ENCODE measurements at places on chromosomes 2 and 18.

DNA sequence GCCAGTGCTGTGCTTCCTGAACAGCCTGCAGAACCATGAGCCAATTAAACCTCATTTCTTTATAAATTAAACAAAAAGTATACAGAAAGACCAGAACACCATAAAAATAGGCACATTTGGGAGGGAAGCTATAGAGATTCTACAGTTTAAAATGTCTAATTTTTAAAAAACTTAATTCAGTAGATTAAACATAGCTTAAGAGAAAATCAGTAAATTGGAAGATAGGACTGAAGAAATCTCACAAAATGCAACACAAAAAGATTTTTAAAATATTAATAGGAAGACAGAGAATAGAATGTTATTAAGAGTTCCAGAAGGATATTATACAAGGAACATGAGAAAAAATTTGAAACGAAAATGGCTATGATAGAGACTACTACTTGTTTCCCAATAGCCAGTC, 90.5 kb upstream of the SPTBN1 start:
- DNase-seq, result no peak

GRCh38 chr2:96095116-96095636, 21.2 kb downstream of the ADRA2B start:
- no peak for DNase-seq

DNA sequence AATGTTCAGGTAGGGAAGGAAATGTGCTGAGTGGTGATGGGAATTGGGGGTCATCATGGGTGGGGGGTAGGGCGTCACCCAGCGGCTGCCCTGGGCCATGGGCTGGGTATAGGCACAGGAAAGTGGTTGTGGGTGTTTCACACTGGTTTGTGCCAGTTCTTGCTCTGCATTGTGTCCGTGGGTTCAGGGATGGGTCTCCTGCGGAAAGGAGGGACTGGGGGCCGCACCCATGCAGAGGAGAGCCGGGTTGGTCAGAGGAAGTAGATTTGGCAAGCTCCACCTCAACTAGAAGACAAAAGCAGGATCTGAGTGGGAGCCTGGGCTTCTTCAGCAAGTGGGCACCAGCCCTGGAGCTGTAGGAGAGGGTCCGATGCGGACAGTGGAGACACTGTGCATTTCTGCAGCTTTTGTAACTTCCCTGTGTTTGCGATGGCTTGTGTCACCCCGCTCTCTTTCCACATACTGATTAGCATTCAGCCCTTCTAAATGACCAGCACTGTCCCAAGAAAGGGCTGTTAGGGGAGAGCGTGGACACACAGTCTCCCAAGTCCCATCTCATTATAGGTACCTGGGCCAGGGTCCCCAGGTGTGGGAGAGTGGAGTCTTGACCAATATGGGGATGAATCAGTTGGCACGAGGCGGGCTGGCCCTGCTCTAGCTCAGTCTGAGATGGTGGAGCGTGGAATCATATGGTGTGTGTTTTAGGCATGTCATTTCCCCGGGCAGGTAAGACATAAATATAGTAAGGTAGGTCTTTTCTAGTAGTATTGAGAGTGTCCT, 67.2 kb downstream of the LRRFIP1 start:
- DNase-seq, result no peak

DNA sequence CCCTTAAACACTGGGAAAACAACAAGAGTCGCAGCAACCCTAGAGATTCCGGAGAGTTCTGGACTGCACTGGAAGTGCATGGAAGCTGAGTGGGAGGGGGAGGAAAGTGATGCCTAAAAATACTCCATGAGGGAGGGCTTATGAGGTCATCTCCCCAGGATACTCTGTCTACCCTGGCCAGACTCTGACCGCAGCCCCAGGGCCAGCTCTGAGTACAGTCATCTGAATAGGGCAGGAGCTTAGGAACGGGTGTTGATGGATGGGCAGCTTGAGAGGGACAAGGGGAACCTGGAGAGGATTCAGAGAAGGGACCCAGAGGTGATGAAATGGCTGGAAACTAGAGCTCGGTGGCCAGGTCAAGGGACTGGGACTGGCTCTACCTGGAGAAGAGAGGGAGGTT, 79.3 kb upstream of the IGFBP5 start:
- no peak for DNase-seq

DNA sequence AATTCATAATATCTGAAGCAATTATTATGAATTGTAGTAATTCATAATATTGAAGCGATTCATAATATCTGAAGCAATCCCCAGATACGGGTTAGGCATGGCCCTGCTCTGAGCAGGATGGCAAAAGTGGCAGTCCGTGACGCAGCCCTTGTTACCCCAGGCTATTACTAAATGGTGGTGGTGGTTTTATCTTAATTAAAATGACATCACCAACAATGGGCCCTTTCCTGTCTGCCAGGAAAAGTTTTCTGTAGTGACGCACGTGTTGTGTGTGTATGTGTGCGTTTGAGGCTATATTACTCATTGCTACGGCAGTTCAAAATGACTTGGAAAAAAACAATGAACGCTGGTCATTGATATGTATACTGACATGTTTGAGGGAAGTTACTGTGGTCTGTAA, 10.6 kb upstream of the MOCOS start:
- no peak for DNase-seq

DNA sequence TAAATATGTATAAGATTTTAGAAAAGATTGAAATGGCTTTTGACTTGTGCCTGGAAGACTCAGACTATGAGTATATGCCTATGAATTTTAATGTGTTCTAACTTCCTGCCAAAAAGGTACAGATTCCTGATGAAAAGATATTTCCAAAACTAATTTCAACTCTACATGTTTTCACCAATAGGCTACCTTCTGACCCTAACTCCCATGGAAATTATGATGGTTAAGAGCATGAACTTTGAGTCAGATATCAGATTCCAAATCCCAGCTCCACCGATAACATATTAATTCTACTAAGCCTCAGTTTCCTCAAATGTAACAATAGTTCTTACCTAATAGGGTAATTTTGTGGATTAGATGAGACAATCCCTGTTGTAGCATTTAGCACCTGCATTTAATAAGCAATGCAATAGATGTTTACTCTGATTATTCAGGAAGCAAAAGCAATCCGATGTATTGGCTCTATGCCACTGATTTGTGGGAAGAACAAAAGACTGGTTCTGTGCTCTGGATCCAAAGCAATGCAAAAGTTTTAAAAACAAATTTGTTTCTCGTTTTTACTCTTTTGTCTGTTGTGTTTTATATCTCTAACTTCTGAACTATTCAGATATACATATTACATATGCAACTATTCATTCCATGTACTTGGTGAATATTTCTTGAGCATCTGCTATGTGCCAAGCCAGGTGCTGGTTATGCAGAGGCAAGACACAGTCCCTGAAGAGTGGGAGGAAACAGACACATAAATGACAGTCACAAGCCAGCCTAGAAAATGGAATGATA, 115.4 kb downstream of the GATA6 start:
- DNase-seq, result no peak

DNA sequence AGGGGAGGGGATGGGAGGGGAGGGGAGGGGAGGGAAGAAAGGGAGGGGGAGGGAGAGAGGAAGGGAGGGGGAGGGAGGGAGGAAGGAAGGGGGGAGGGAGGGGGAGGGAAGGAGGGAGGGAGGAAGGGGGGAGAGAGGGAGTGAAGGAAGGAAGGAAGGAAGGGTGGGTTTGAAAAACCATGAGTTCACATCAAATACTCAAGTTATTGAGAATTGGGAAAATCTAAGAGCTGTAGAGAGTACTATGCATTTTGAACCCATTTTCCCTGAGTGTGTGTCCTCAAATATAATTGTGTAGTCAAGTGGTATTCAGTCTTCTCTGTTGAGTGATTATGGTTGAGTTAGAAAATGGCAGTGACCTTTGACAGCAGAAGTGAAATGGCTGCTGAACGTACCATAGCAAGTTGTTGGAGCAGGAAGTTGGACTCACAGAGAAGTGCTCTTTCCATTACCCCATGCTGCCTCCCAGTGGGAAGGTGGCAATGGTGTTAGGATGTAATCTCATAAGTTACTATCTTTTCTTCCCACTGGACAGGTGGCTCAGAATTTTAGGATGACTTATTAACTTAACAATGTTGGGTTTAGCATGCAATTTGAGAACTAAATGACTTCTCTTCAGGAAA, 214.6 kb downstream of the SETBP1 start:
- no peak for DNase-seq

DNA sequence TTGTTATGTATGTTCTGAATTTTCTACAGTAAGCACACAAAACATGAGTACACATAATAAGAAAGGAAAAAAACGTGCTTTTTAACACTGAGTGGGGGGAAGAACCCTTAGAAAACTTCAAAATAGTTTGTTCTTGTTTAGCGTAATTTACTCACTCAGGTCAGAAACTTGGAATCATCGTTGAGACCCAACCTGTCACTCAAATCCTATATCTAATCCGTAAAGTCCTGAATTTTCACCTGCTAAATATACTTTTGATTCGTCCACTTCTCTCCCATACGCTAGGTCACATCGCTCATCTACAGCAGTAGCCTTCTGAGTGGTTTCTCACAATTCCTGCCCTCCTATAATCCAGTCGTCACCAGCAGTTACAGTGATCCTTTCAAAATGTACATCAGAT, 767 bp downstream of the TPRKB start:
- DNase-seq, result no peak

- DNase-seq, result no peak
Measured at GRCh38 chr2:189440644-189440946, 679 bp upstream of the WDR75 start.

- DNase-seq, result no peak
Measured at GRCh38 chr18:41992066-41992465, 37.0 kb downstream of the PIK3C3 start.

DNA sequence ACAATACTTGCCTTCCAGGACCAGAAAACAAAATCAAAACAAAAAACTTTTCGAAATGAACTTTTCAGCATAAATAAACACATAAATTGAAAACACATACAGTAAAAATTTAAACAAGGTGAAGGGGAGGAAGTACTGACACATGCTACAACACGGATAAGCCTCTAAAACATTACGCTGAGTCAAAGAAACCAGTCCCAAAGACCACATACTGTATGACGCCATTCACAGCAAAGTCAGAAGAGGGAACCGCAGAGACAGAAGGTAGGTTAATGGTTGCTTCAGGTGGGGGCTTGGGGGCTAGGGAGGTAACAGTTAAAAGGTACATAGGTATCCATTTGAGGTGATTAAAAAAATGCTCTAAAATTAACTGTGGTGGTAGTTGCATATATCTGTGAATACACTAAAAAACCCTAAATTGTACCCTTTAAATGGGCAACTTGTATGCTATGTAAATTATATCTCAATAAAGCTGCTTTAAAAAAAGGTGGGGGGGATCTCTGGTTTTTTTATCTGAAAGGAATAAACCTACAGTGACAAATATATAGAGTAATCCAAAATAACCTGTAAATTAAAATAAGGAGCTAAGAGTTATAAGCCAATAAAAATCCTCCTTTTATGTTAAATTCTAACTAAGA, 7.1 kb downstream of the COX7A2L start:
- DNase-seq, result no peak

- DNase-seq, result no peak
Measured at GRCh38 chr18:48662011-48662661, 123.3 kb downstream of the CTIF start.

GRCh38 chr2:96770442-96771202, 9.9 kb downstream of the CNNM4 start:
- DNase-seq, result no peak

DNA sequence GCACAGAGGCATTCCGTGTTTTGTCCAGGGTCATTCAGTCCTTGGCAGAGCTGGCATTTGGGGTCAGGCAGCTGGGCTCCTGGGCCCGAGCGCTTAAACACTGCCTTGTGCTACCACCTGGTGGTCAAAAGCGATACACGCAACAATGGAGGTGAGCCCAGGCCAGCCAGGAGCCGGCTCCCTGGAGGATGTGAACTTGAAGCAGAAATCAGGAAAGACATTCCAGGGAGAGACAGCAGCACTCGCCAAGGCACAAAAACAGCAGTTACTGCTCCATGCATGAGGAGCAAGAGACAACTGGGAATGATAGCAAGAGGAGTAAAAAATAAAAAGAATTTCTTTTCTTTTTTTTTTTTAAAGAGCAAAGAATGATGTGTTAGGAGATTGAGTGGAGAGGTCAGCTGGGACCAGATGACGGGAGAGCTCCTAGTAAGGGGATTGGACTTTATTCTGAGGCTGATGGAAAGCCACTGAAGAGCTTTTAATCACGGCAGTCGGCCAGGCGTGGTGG, 20.7 kb downstream of the SCYGR8 start:
- DNase-seq, result peak; percentile 6

DNA sequence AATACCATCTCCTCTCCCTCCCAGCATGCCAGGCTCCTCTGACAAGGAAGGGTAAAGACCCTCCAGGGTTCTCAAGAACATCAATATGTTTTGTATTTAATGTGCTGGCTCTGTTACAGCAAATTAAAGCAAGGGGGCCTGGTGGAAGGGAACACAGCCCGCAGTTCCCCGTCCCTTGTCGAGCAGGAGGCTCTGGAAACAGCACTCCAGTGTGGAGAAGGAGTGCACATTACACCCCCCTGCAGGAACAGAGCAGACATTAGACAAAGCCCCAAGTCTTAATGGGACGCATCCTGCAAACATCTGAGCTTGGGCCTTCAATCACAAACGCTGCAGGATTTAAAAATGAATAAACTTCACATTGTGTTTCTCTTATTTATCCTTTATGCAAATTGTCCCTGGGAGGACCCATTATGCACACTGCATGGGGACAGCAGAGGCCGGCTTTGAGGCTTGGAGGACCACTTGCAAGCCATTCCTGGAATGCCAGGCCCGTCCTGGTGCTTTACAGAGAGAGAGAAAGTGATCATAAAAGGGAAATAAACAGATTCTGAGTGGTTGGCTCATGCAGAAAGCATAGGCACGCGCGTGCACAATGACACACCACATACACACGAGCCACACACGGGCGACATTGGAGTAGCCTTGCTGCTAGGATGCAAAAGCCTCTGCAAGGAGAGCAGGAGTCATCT, 328.7 kb downstream of the SMAD2 start:
- DNase-seq, result no peak

GRCh38 chr2:26076001-26076587, 42.2 kb downstream of the RAB10 start:
- no peak for DNase-seq

- DNase-seq, result no peak
Measured at GRCh38 chr2:224268441-224268840, 133.5 kb downstream of the FAM124B start.

DNA sequence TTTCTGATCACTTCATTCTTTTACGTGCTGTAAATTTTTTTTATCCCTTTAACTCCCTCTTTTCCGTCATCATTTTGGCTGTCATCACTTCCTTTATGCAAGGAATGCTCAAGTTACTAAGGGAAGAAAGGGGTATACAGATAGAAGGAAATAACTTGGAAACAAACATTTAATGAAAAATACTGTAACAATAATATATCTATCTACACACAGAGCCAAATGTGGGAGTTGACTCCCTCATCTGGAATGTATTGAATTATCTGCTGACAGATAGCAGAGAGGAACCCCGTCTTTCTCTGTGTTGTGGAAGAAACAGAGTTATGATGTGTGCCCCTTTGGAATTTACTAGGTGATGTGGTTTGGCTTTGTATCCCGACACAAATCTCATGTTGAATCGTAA, 182.5 kb upstream of the NXPH2 start:
- no peak for DNase-seq

DNA sequence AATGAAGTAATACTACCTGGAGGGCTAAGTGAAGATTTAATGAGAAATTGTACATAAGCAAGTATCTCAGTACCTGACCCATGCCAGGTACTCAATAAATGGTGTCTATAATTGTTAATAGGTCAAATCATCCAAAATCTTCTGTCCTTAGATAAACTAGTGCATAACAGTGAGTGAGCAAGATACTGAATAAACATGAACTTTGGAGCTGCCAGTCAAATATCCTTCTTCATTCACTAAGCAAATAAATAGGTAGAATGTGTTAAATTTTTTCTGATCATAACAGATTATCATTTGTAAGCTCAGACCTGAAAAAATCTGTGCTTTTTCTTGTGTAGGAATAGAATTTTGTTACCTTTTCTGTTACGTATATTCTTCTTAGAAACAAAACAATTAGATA, 39.6 kb downstream of the RAB3GAP1 start:
- DNase-seq, result no peak

Data from C1 segment of cervical spinal cord (tissue), 14 donors.